ENCODE measurements at places on chromosomes 4 and X.

DNA sequence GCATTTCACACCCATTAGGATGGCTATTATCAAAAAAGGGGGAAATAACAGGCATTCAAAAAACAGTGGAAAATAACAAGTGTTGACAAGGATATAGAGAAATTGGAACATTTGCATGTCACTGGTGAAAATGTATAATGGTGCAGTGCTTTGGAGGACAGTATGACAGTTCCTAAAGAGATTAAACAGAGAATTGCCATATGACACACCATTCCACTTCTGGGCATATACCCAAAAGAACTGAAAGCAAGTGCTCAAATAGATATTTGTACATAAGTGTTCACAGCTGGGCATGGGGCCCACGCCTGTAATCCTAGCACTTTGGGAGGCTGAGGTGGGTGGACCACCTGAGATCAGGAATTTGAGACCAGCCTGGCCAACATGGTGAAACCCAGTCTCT, 348.1 kb downstream of the NR3C2 start:
- ATAC-seq = no peak

- no peak for ATAC-seq
These were observed 98.8 kb downstream of the CASK start for GRCh38 chrX:41824551-41824950.

DNA sequence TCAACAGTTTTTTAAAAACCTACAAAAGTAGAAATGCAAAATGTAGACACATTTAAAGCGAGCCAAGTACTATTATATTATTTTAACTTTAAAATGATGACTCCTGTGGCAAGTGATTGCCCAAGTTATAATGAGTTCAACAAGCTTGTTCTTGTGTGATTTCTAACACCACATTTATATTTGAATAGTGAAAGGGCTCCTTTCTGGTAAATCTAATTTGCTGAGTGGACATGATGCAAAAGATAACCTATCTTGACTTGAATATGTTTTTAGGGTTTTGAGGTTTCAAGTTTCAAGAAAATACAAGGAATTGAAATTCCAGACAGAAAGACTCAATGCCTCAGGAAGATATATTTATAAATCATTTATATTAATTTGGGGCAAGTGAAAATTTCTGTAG, 1.1 kb upstream of the EPGN start:
- no peak for ATAC-seq

GRCh38 chr4:7254736-7255487, 62.6 kb downstream of the SORCS2 start:
- ATAC-seq = no peak

GRCh38 chrX:6024204-6024603, 204.5 kb downstream of the NLGN4X start:
- ATAC-seq = no peak

DNA sequence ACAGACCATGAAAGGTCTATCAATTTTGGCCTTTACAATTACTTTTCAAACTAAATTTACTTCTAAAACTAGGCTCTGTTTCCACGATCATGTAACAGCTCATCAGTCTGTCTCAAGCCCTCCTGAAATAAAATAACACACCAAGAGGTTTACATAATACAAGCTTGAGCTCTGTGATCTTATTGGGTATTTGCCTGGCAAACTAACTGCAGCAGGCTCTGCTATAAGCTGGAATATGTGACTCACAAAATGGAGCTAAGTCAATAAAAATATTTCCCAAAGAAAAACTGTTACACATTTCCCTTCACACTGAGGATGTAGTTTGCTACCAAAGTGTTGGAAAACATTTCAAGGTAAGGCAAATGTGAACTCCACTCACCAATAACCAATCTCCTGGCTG, 94.7 kb upstream of the GPM6B start:
- ATAC-seq = no peak

GRCh38 chr4:145153181-145153903, 27.0 kb downstream of the OTUD4 start:
- no peak for ATAC-seq

DNA sequence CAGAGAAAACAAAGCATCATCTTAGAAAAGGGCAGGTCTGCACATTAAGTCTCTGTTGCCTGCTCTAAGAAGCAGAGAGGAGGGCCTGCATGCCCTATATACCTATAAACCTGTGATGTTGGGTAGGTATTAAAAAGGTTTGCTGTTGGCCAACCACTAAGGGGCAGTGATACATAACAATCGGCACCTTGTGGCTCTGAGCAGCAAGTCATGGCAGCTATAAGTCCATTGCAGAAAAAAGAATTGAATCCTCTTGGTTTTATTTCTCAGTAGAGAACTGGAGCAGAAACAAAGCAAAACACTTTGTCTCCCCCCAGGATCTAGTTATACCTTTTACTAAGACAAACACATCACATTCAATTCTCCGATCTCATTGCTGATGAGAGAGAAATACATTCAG, 1364.4 kb downstream of the STIM2 start:
- ATAC-seq = no peak

DNA sequence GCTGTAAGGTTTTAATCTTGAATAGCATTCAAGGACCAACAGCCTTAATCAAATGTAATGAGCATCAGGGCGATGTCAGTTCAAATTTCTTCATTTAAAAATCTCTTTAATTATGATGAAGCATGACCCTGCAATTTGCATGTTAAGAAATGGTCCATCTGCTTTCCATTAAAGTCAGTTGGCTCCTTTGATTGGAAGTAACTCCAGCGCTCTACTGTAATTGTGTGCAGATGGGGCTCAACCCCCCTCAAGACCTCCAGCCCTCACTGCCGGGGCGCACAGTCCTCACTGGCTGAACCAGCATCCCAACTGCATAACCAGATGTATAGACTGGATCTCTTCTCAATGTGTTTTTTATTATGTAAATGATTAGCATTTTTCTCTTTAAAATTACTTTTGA, 126.9 kb downstream of the VCX3B start:
- ATAC-seq = no peak

DNA sequence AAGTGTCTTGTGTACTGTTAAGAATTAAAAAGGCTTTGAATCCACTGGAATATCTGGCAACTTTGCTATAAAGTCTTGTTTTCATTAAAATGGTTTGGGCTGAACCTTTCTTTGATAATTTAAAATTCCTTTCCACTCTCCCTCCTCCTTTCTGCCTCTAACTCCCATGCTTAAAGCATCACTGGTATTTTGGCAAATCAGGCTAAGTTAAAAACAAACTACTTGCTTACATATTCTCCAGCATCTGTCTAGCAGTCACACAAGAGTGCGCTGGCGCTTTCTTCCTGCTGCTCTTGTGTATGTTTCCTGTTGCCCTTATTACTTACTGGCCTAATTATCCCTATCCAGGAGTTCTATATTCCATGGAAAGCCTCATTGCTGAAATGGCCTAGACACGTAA, 136.6 kb downstream of the VEGFC start:
- no peak for ATAC-seq

All from activated T-helper 17 cell treated with anti-CD3 and anti-CD28 coated beads, Interleukin-2, amount 50 U/mL, for 72 hours (primary cell).